ENCODE measurements at places on chromosomes 13 and 19.

DNA sequence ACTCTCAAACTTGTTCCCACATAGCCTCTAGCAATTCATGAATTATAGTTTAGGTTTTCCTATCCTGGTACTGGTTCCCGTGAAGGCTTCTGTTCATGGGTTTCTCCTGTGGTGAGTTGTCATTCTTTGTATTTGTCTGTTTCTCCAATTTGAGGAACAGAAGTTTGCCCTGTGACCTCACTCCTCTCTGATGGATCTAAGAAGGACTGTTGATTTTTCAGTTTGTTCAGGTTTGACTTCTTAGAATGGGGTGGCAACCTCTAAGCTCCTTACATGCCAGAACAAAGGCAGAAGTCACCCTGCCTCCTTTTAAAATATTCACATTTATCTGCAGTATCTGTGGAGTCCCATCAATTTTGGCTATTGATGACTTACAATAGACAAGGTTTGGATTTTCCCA is 354.0 kb downstream of the SPRY2 start:
- DNase-seq = no peak

DNA sequence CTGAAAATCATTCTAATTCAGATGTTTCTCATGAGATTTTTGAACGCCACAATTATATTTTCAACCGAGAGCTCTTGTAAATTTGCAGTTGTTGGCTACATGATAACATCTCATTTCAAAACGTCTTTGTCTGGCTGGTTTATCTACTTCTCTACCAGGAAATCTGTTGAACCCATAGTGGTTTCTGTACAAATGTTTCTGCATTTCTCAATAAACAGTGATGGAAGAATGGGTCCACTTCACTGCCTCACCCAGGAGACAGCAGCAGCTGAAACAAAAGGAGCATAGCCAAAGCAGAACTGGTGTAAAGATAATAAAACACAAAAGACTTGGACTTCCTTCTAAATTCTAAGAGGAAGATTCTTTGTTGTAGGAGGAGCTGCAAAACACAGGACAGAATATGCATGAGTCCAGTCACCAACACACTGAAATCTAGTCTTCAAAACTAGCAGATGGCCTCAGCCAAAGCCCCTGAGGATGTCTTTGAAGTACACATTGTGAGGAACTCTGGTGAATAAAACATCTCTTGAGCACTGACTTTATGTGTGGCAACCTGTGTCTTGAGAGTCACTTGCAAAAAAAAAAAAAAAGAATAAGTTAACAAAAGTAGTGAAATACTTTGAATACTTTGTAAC is 68.6 kb upstream of the FGF14 start:
- no peak for DNase-seq

DNA sequence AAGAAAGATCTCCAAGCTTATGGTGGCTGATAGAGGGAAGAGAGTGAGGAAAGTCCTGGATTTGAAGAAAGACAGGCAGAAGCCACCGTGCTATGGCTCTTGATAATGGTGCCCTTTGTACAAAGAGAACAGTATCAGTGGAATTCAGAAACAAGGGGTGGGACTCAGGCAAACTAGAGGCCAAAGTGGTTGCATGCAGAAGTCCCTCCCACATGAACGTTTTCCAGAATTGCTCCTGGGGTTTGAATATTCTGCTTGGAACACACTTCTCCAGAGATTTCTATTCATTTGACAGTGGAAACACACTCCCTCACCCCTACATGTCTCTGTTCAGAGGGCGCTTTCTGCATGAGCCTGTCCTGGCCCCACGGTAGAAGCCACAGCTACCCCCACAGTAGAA is 10.1 kb upstream of the MBNL2 start:
- no peak for DNase-seq

DNA sequence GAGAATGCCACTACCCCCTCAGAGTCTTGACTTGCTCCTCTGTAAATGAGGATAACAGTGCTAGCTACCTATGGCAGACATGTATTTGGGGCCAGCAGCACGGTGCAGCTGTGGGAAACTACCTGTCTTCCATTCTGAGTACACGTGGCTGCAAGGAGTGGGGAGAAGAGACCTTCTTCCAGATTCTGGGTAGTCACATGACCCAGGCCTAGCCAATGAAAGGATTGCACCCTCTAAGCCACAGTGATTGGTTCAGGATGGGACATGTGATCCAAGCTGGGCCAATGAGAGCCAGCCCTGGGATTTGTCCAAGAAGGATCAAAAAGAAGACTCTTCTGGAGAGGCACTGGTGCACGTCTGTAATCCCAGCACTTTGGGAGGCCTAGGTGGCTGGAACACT is 5.5 kb downstream of the ZNRF4 start:
- no peak for DNase-seq

GRCh38 chr19:51721905-51722304 is 1.9 kb downstream of the HAS1 start:
- DNase-seq = no peak

Measured in T-helper 1 cell (primary cell).